Muscle of arm (tissue), 14 donors: ENCODE measurements at places on chromosomes 6 and 20. TPM values are rescaled to one million over a fixed set of nuclear protein-coding genes. Genes with fewer than 3 reads are reported as not detected.

DNA sequence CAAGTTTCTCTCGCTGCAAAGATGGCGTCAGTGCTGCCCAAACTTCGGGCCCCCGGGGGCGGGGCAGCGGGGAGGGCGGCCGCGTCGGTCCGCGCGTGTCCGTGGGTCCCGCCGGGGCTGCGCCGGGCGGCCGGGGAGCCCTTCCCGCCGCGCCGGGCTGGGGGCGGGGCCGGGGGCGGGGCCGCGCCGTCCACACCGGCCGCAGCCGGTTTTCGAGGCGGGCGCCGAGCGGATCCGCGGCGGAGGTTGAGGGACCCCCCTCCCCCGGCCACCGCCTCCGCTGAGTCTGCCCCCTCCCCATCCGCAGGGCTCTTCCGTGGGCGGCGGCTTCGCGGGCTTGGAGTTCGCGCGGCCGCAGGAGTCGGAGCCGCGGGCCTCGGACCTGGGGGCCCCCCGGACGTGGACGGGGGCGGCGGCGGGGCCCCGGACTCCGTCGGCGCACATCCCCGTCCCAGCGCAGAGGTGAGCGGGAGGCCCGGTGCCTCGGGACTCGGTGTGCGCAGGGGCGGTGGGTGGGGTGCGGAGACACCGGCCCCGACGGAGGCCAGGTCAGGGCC lies 572 bp downstream of the SLC2A4RG start:
- DNase-seq: no peak

DNA sequence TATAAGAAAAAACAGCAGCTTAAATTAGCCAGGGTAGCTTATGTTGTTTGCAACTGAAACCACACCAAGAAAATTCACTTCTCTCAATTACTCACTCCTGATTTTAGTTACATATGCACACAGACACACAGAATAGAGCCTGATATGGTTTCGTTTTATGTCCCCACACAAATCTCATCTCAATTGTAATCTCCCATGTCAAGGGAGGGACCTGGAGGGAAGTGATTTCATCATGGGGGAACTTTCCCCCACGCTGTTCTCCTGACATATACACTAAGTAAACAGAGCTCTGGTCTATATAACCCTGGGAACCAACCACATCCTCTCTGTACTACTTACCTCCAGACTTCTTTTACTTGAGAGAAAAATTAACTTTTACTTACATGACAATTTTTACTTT lies 9.8 kb downstream of the OR12D1 start:
- DNase-seq: no peak

DNA sequence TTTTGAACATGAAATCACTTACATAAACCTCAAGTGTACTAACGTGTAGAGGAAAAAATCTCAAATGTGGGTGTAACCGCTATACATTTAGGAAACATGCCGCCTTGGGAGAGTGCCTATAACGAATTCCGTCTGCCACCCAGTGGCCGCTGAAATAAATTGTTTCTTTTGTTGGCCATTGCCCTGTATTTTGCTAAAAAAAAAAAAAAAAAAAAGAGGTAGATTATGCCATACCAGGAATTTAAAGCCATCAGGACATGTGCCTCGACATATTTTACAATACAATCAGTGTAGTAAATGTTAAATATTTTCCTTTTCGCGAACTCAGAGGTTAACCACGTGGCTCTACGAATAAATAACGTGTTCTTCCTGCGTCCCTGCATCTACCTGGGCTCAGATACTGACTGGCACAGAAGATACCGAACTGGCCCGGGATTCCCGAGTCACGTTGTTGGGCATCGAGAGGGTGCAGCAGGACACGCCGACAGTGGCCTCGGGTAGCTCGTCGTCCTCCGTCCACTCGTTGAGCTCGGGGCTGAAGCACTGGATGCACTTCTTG lies 14.3 kb downstream of the KLHL31 start:
- peak; percentile 76 for DNase-seq

- DNase-seq: no peak
Observed at GRCh38 chr20:2763186-2763585, 37.2 kb downstream of the CPXM1 start.

GRCh38 chr20:16273812-16274555 lies 299.3 kb downstream of the KIF16B start:
- DNase-seq: no peak

GRCh38 chr20:17749978-17750721 lies 50.4 kb downstream of the BANF2 start:
- DNase-seq: no peak

GRCh38 chr6:169445661-169446581 lies 192.3 kb upstream of the THBS2 start:
- DNase-seq: peak; percentile 72

DNA sequence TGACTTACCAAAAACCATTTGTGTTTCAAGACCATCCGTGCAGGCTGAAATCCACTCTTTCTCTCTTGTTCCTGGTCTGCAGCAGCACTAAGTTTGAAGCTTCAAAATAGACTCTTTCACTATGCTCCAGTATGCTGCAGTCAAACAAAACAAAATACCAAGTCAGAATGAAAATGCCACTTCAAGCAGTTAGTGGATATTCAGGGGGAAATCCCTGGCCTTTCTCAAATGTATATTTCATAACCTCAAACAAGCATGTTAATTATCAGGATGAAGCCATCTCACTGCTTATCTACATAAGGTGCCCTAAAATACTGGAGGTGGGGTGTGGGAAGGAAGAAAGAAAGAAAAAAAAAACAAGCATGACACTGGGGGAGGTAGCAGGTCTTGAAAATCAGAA lies 103.5 kb downstream of the ATXN1 start:
- DNase-seq: no peak

Gene IMPG1
- polyA plus RNA-seq: 1.3 TPM
